ENCODE measurements at places on chromosomes 3 and 15.

DNA sequence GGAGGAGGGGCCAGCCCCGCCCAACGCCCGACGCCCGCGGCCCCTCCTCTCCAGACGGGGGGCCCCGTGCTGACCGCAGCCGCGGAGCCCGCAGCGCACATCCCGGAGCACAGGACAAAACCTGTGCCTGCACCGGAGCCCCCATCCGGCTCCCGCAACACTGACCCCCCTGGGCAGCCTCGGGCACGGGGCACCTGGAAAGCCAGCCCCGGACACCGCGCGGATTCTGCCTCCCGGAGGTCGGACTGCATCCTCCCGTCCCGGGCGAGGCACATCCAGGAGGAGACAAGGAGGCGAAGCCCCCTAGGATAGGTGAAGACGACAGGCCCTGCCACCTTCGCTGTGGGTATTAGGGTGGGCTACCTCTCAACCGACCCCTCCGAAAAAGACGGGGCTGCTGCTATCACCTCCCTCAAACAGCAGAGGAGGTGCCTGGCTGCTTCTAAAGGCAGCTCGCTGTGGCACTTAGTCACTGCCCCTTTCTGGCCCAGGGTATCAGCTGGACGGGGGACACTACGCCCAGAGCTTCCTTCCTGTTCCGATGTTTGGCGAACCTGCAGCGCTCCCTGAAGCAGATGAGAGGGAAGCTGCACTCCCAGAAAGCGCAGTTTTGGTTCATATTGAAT is 10.6 kb downstream of the XXYLT1 start:
- no peak for DNase-seq

GRCh38 chr3:117836296-117836695 is 1126.7 kb downstream of the TUSC7 start:
- DNase-seq = no peak

- DNase-seq = no peak
These were observed 525.1 kb upstream of the ROBO2 start for GRCh38 chr3:76514836-76515235.

- DNase-seq = no peak
These were observed 601.2 kb downstream of the PYDC2 start for GRCh38 chr3:192062186-192062585.

- DNase-seq = no peak
These were observed 73.3 kb upstream of the UBE2E2 start for GRCh38 chr3:23129817-23130216.

DNA sequence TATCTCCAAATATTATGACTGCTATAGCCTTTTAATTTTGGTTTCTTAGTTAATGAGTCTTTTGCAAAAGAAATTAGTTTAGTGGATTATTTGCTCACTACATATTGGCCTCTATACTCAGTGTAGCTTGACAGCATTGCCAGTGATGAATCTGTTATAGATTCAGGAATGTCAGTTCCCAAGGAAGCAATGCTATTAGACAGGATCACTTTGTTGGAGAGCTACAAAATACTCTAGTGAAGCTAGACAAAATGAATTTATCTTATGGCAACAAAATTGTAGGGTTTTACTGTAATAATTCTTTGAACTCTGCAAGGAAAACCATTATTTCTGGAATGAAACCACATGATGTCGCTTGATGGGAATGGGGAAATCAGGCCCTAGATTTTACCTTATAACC is 543.3 kb downstream of the SQOR start:
- no peak for DNase-seq

DNA sequence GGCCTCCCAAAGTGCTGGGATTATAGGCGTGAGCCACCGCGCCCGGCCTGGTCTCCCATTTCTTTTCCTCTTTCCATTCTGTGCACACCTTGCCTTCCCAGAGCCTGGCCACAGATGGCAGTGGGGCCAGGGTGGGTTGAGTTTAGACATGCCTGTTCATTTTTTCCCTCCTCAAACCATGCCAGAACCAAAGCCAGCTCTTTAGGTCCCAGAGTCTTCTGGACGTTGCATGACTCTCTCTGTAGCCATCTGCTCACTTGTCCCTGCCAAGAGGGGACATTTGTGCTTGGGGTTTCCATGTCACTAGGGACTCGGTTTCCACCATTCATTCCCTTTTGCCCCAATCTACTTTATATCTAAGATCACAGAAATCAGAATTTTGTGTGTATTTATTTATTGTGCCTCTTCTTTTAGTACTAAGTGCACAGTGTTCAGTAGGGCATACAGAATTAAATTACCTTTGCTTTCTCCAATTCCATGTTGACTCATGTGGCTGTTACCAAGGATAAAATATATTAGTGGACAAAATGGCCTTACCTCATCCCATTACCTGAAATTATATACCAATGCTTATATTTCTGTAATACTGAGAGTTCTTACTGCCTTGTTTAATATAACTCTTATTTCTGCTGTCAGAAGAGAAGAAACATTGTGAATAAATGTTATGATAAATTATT is 49.6 kb downstream of the USP13 start:
- no peak for DNase-seq

- DNase-seq = no peak
These were observed 73.5 kb upstream of the ABI3BP start for GRCh38 chr3:101066711-101067129.

DNA sequence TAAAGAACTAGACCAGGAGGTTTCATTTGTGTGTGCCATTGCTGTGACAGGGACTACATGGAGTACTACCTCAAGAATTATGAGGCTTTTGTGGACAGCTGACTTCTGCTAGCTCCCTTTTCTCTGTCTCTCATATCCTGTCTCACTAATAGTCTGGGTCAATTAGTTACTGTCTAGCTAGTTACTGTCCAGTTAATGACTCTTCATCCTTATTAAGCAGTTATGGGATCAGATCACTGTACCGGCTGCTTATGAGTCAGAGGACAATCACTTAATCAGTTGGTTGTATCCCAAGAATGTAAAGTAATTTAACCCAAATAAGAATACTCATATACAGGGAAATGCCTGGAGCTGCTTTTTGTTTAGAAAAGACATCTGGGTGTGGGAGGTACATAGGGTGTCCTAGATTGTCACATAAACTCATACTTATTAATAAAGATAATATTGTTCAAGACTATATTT is 158.0 kb downstream of the CDIN1 start:
- DNase-seq = no peak

GRCh38 chr15:34976743-34977142 is 7.2 kb upstream of the AQR start:
- DNase-seq = no peak

- no peak for DNase-seq
These were observed 303.9 kb downstream of the PDCD6IP start for GRCh38 chr3:34102288-34102687.

- no peak for DNase-seq
These were observed 55.4 kb downstream of the BOC start for GRCh38 chr3:113266738-113267137.

GRCh38 chr15:72685301-72685924 is 569 bp downstream of the HIGD2B start:
- DNase-seq = no peak

- no peak for DNase-seq
These were observed 816.4 kb downstream of the ROBO1 start for GRCh38 chr3:78951342-78951945.

GRCh38 chr15:64894395-64895056 is 17.2 kb upstream of the ANKDD1A start:
- DNase-seq = peak; percentile 58

DNA sequence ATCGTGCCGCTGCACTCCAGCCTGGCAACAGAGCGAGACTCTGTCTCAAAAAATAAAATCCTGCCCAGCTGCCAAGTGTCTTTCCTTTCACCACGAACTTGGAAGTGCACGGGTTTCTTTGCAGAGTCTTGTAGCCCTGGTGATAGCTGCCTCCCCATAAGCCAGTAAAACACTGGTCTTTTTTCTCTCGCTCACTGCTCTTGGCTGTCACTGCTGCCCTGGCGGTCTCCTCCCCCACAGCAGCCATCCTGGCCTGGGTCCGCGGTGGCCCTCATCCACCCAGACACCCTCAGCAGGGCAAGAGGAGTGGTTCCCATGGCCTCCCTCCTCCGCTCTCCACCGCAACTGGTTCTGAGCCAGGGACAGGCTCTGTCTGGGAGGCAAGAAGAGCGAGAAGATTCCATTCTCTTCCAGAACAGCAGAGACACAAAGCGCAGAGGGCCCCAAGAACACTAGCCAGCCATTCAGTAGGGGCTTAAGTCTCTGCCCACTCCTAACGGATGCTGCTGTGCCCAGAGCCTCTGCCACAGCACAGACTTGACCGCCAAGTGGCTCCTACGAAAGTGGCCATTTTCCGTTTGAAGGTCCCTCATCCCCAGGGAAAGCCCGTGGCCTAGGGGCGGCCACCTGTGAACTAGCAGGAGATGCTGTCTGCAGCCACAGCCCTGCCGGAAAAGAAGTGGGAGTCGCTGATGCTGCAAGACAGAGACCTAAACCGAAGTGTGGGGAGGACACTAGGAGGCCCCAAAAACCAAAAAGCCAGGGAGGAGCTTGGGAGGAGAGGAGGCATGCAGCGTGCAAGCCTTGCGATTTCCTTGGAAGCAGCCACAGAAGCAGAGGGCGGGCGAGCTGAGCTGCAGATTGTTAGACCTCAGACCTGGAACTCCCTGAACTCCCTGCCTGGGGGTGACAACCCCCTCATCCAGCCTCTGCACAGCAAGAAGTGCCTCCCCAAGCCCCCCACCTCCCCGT is 44.1 kb downstream of the KLHL25 start:
- DNase-seq = no peak

- no peak for DNase-seq
These were observed 74.6 kb upstream of the GOLGA8J start for GRCh38 chr15:30008156-30008555.

DNA sequence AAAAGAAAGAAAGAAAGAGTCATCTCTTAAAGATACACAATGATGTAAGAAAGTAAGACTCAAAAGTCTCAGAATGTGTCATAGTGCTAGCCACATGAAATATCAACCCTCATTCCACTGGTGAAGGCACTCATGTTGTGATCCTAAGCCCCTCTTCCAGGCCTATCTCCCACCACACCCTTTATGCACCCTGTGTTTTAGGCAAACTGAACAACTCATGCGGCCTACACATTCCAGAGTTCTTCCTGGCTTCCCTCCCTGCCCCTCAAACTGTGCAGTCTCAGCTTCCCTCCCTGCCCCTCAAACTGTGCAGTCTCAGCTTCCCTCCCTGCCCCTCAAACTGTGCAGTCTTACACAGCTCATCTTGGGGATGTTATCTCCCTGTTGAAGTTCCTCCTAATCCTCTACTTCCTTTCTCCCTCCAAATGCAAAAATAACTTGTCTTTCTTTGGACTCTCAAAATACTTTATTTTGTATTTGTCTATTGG is 69.0 kb upstream of the FNDC3B start:
- DNase-seq = no peak

DNA sequence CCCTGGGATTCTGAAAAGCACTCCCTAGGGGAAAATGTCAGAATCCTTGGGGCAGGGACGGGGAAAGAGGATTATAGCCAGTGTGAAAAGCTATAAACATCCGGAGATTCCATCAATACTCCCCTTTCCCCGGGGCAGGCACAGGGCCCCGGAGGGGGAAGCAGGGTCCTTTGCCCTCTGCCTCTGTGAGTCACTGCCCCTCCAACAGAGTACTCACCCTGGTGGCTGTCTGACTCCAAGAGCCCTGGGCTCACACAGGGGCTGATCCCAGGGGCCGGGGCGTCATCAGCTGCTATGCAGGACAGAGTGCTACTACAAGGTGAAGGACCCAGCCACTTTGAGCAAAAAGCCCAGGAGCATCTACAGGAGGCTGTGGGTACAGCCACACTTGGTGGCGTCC is 133.0 kb upstream of the PRR20G start:
- no peak for DNase-seq
